ENCODE measurements at places on chromosomes 12 and 14.

DNA sequence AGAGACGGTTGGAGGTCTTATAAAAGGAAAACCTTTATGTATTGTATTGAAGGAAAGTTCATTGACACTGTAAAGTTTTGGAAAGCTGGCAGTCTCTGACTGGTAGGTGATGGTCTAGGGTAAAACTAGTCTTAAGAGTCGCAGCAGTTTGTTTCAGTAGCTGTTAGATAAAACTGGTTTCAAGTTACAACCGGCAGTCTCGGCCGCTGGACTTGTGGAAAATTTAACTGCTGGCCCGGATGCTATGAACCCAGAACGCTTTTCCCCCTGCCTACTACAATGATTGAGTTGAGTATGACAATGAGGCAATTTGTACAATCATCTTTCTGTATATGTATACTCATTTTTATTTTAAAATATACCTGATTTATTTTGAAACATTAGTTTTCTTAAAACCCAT is 1426.9 kb downstream of the AACS start:
- DNase-seq = no peak

DNA sequence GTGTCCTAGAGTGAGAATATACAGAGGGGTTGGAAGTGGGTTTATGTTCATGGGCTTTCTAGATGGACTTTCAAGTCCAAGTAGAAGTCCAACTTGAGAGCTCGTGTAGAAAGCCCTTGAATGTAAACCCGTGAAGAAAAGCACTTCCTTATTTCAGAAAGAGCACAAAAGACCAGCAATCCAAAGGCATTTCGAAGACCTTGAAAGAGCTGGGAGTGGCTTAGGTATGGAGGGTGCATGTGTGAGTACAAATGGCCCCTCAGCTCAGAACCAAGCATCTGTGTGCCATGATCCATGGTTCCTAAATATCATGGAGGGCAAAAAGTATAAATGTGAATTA is 160.7 kb downstream of the ETV6 start:
- no peak for DNase-seq

- DNase-seq = no peak
These were observed 169.7 kb upstream of the RGS6 start for GRCh38 chr14:71762575-71762974.

DNA sequence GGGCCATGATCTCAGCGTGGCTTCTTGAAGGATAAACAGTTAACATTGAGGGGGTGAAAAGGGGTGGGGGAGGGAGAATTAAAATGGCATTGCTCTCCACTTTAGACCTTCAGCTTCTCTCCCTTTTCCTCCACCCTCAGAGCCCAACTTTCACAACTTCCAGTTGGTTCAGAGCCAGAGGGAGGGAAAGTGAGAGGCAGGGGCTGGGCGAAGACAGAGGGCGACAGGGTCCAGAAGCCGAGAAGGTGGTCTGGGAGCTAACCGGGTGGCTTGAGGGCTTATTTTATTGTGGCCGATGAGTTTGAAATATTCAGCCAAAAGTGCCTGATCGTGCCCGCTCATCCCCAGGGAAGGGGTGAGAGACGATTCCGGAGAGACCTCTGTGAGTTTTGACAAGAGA is 4.1 kb downstream of the BMP4 start:
- DNase-seq = no peak

DNA sequence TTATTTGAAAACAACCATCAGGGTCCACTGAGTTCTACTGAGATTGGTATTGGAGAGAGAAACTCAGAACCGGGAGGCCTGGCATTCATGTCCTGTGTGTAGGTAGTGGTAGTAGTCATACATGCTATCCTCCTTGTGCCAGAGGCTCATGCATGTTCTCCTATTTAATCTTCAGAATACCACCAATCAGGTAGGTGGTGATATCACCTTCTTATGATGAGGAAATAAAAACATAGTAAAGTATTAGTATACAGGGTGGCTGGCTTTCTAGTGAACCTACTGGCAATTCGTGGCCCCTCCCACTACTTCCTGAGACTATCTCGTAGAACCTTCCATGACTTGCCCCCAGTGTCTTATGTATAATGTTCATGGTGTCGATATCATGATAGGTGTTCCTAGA is 40.5 kb upstream of the EID3 start:
- DNase-seq = no peak

DNA sequence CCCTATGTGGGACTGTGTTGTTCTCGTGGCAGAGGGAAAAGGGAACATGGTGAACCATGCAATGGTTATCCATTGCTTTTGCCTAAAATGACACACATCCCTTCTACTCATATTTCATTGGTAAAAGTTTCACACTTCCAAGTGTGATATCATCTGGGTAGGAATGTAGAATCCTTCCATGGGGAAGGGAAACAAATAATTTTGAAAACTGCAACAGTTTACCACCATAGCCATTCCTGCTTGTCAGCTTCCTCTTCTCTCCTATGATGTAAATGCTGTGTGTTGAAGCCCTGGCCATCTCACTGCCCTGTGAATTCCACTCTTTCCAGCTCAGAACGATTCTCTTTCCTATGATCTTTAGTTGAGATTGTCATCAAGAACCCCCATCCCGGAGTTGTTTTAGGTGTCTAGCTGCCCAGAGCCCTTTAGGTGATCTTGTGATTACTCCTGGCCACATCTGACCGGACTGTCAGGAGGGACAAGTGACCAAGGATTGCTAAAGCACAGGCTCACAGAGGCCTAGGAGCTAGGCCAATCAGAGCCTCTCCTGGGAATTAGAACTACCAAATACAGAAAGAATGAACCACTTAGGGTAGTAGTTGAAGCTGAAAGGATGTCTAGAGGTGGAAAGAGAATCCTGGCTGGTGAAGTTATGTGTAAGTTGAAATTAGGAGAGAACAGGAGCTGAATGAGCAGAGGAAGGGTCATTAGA is 84.6 kb downstream of the VCPKMT start:
- no peak for DNase-seq

- DNase-seq = no peak
These were observed 103.5 kb upstream of the FRMD6 start for GRCh38 chr14:51548187-51548586.

GRCh38 chr12:7046383-7047105 is 14.0 kb upstream of the C1S start:
- no peak for DNase-seq
